ENCODE measurements at places on chromosomes 7 and 10.

GRCh38 chr10:103231047-103231551, 14.6 kb upstream of the RPEL1 start:
- DNase-seq, result no peak

DNA sequence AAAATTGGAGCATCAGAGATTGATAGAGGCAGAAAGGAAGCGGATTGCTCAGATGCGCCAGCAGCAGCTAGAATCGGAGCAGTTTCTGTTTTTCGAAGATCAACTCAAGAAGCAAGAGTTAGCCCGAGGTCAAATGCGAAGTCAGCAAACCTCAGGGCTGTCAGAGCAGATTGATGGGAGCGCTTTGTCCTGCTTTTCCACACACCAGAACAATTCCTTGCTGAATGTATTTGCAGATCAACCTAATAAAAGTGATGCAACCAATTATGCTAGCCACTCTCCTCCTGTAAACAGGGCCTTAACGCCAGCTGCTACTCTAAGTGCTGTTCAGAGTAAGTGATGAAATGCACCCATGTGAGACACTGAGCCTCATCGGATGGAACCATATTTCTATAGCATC, 33.1 kb downstream of the STAMBPL1 start:
- DNase-seq, result no peak

GRCh38 chr10:71438761-71439160, 42.0 kb downstream of the CDH23 start:
- no peak for DNase-seq

GRCh38 chr7:17939211-17939605, 1.1 kb downstream of the SNX13 start:
- DNase-seq, result no peak

DNA sequence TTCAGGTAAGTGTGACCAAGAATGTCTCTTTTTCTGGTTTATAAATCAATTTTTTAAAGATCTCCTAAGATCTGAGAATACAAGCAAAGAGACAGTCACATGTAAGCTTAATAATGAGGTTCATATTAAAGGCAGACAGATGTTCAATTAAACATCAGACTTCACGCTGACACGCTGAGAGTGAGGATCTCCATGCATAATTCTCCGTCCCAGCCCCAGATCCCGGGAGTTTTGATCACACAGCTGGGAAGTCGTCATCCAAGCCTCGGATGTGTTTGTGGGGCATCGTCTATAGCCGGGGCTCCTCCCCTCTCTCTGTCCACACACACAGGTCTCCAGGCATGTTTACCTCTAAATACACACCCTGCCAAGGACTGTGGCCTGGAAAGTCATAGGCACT, 223.2 kb downstream of the PTPRN2 start:
- DNase-seq, result no peak

DNA sequence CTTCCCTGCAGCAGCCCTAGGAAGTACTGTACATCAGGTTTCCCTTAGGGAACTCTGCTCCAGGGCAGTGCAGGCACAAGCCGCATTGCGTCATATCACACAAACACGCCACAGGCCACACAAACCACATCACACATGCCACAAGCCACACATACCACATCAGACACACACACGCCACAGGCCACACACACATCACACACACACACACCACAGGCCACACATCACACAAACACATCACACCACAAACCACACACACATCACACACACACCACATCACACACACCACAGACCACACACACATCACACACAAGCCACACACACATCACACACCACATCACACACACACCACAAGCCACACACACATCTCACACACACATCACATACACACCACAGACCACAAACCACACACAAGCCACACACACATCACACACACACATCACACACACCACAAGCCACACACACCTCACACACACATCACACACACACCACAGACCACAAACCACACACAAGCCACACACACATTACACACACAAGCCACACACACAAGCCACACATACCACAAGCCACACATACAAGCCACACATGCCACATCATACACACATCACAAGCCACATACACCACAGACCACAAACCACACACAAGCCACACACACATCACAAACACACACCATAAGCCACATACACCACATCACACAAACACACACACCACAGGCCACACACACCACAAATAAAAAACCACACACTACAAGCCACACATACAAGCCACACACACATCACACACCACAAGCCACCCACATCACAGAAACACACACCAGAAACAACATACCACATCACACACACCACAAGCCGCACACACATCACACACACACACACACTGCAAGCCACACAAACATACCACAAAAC, 53.4 kb downstream of the TMEM209 start:
- no peak for DNase-seq

DNA sequence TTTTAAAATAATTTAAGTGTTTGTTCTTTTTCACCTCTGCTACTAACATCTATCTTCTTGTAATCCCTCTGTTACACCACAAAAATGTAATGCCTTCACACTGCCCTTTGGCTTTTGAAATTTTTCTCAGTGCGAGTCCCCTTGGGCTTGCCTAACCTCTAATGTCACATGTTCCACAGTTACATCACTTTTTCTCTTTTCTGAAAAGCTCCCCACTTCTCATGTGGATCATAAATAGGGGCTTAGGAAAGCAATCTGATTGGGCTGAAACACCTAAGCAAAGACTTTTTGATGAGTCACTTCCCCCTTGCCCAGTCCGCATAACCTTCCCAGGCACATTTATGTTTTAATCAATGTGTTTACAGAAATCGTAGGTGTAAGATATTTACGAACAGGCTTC, 288.2 kb downstream of the IPMK start:
- DNase-seq, result no peak

GRCh38 chr7:154857240-154857639, 145.7 kb downstream of the PAXIP1 start:
- no peak for DNase-seq

- DNase-seq, result no peak
Observed at GRCh38 chr7:78383096-78383880, 584.7 kb downstream of the PHTF2 start.

- DNase-seq, result no peak
Observed at GRCh38 chr10:75197906-75198305, 12.7 kb upstream of the VDAC2 start.

- DNase-seq, result peak; percentile 51
Observed at GRCh38 chr7:99040104-99040958, 103.6 kb downstream of the SMURF1 start.

- no peak for DNase-seq
Observed at GRCh38 chr7:93185303-93186027, 37.3 kb upstream of the SAMD9L start.

GRCh38 chr10:115956225-115957011, 316.6 kb downstream of the GFRA1 start:
- DNase-seq, result no peak

DNA sequence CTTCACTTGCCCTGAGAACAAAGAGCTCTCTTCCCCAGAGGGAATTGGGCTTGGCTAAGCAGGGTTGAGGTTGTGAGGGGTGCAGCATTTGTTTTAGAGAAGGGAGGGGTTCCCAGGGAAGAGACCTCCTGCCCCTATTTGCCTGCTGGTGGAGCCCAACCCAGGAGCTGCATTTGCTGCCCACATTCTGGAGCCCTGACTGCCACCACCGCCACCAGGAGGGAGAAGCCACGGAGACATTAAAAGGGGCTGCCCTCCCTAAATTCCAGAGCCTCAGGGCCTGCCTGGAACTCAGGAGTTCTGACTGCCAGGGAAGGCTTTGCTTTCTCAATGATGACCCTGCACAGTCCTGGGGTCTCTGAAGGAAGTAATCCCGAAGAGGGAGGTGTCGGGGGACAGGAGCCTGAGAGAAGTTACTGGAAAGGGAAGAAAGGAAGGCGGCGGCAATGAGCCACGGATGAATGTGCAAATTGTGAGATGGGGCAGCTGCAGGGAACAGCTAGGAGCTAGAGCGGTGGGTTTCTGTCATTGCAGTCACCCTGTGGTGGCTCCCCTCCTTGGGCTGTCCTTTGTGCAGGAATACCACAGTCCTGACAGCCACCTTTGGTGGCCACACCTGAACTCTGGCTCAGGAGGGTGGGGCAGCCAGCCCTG, 51.3 kb downstream of the NEURL1 start:
- no peak for DNase-seq

DNA sequence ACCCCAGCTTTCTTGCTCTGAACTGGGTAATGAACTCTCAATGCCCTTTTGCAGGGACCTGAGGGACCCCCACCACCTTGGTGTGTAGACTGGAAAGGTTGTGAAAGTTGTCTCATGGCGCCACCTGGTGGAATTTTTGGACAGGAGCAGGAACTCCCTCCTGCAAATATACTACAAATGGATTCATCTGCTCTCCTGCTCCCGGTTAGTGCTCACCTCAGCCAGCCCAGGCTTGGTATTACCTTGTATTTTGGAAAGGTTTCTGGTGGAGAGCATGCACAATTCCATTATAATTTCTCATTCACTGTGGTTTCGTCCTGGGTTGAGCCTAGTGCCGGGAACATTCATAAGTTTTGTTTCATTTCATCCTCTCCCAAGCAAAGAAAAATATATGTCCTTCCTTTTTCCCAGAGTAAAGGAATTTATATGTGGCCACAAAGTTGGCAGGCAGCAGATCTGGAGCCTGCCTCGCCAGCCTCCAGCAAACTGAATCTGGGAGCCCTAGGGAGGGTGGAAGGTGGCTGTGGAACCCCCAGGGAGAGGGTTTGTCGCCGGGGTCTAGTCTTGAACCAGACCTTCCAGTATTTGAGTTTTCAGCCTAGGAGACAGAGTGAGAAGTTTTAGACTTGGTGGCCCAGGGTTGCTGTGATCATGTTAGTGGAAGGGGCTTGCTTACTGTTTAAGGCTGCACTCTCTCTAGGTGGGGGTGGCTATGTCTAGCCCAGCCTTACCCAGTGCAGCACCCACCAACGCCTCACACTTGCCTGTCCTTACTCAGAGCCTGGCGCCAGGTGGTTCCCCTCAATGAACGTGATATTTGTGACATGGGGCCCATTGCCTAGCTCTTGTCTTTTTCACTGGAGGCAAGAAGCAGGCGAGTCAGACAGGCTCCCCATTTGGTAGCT, 9.5 kb downstream of the FAM241B start:
- DNase-seq, result peak; percentile 62

DNA sequence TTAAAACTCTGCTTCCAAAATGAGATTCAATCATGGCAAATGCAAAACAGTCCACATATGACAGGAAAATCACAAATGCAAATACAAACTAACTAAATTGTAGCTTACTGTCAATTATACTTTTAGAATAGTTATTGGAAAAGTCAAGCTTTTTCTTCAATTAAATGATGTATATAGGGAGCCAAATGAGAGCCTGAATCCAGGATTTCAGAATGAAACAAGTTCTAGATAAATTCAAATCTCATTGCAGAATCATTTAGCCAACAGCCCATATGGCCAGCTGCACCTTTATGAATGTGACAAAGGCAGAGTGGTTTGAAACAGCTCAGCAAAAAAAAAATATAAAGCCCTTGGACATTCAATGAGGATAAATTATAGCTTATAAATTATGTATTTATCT, 82.2 kb upstream of the SCIN start:
- no peak for DNase-seq
